ENCODE measurements at places on chromosomes 2 and 18. TPM values are rescaled to one million over a fixed set of nuclear protein-coding genes. Genes with fewer than 3 reads are reported as not detected.

The MPP4 gene
- total RNA-seq, result not detected

The KLHL30 gene
- total RNA-seq, result 0.80 TPM

The PLB1 gene
- total RNA-seq, result 1.7 TPM

The TMEM198 gene
- total RNA-seq, result 5.8 TPM

The FARP2 gene
- 81.5 TPM for total RNA-seq

The STK11IP gene
- 40.6 TPM for total RNA-seq

All from PC-9 (cell line).